ENCODE measurements at places on chromosomes 3 and 15. TPM values are rescaled to one million over a fixed set of nuclear protein-coding genes. Genes with fewer than 3 reads are reported as not detected.

DNA sequence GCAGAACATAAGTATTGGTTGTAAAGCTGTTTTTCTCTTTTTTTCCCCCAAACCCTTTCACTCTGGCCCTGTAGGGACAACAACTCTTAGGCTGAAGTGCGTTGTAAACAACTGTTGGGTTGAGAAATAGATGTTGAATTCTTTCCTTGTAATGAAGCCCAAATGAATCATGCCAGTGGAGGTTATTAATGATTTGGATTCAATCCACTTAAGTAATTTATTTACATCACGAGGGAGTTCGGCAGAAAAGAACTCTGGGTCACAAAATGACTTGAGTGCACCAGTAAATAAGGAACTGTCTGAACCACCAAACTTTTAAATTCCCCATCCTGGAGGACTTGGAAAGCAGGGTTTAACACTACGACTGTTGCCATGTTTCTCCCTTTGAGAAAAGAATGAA, 218.9 kb downstream of the PDZRN3 start:
- no peaks in the 10 kb centered on the region for H3K36me3 ChIP-seq
- H3K27me3 ChIP-seq = no peaks in the 10 kb centered on the region
- no peak overlapping the region for H3K4me3 ChIP-seq
- no peak for DNase-seq

DNA sequence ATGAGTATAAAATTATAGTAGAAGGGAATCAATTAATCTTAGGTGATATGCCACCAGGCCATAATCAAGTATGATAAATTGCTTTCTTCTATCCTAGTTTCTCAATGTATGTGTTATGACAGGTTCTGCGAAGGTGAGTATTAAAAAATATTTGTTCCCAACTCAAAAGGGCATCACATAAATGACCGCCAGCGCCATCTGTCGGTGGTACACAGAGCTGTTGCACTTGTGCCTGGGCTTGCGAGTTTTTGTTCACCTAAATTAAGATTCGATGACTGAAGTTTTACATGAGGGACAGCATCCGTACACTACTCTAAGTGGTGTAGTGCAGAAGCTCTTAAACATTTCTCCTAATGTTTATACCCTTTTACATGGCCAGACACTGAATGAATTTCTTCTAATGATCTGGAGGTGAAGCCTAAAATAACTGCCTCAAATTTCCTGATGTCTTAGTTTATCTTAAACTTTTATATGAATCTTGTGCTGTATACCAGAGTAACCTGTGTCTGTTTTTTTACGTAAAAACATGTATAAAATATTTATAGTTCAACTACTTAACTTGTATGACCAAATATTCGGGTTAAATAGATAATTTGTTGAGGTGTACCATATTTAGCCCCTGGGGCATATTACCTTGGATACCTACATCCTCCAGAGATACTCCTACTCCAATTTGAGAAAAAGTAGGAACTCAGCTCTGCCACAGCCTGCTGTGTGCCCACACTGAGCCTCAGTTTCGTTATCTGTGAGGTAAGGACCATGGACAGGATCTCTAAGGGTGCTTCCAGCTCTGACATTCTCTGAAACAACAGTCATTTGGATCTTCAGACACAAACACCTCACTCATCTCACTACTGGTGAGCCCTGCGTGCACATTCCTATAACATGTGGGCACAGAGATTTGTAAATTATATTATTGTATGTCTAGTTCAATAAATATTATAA, 365.6 kb downstream of the MAGI1 start:
- H3K36me3 ChIP-seq = no peaks in the 10 kb centered on the region
- no peak overlapping the region for H3K27ac ChIP-seq
- H3K27me3 ChIP-seq = no peaks in the 10 kb centered on the region

DNA sequence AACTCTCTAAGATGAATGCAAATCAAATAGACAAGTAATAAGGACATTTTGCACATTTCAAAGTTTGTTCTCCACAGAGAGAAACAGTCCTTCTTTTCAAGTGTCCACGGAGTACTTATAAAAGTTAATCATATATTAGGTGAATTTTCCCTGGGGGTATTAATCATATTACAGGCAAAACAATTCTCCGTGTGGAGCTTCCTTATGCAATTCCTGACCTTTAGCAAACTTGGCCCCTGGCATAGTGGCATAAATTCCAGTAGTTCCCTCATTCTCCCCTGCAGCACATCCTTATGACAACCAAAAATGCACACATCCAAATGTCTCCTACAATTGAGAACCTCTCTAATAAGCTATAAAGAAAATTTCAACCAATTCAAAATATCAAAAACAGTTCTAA, 34.4 kb downstream of the FSIP1 start:
- DNase-seq = no peak
- no peaks in the 10 kb centered on the region for H3K36me3 ChIP-seq
- no peaks in the 10 kb centered on the region for H3K4me1 ChIP-seq

CASR gene
- not detected for total RNA-seq

DNA sequence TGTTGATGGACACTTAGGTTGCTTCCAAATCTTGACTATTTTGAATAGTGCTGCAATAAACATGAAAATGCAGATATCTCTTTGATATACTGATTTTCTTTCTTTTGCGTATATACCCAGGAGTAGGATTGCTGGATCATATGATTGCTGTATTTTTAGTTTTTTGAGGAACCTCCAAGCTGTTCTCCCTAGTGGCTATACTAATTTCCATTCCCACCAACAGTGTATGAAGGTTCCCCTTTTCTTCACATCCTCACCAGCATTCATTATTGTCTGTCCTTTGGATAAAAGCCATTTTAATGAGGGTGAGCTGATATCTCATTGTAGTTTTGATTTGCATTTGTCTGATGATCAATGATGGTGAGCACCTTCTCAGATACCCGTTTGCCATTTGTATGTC, 12.5 kb downstream of the PATL2 start:
- H3K4me3 ChIP-seq = no peak overlapping the region
- H3K36me3 ChIP-seq = peaks cover 23% of the 10 kb centered on the region
- no peak overlapping the region for H3K27ac ChIP-seq
